ENCODE measurements at places on chromosomes 13 and 19.

DNA sequence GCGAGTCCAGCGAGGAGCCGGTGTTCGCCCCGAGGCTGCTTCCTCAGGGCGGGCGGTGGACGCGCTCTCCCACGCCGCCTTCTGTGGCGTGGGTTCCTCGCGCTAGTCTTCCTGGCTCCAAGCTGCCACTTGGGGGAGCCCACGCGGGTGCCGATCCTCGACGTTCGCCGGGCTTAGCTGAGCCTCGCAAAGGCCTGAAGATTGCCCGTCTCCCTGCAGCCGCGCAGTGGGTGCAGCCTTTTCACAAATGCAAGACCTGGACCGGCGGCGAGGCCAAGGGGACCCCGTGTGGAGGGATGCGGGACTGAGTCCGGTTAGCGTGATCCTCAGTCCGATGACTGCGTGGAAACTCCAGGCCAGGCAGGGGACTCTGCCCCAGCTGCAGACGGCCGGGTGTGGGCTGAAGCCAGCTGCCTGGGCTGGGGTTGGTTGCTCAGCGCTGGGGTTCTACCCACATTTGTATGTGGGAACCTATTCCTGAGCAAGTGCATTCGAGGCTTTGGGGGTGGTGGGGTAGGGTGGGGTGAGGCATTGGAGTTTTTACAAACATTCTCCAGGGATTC, 16.6 kb upstream of the LRP3 start:
- no peak for DNase-seq

DNA sequence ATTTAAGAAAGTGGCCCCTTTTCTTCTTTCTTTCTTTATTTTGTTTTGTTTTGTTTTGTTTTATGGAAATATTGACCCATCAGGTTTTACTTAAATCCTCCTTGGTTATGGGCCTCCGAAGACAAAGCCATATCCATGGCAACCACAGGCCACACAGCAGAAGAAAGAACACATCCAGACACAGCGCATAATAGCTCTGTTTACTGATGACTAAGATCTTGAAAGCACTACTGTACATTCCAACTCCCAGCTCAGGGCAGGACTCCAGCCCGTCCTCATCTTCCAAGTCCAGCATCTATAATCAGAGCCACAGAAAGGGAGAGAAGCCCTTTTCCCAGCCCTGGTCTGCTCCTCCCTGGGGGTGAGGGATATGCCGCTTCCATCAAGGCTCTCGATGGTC, 84.3 kb downstream of the NUFIP1 start:
- DNase-seq: no peak

DNA sequence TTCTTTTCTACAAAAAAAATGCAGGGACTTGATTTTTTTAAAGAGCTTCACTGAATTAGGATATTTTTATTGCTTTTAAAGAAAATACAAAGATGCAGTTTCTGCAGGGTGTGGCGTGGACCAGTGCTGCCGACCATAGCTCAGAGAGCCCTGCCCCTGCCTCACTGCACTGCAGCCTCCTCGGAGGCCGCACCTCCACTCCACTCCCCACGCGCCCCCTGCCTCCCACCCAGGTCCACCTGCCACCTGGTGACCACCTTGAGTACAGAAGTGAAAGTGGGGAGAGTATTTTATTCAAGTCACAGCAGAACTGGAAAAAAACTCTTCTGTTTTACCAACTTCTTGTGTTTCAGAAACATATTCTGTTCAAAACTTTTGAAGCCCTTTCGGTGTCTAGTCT, 7.9 kb upstream of the F7 start:
- no peak for DNase-seq

DNA sequence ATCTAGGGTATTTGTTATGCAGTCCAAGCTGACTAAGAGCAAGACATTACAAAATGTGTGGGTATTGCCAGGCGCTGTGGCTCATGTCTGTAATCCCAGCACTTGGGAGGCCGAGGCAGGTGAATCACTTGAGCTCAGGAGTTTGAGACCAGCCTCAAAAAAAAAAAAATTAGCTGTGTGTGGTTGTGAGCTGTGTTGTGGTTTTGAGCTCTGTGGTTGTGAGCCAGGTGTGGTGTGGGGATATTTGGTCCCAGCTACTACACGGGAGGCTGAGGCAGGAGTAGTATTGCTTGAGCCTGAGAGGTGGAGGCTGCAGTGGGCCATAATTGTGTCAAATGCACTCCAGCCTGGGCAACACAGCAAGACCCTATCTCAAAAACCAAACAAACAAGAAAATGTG, 5.6 kb upstream of the KEAP1 start:
- DNase-seq: no peak

GRCh38 chr19:16016226-16017137, 59.8 kb upstream of the TPM4 start:
- no peak for DNase-seq

- DNase-seq: no peak
Observed at GRCh38 chr13:90008707-90009149, 1338.8 kb upstream of the MIR17HG start.

GRCh38 chr13:41811588-41812021, 149.3 kb downstream of the VWA8 start:
- no peak for DNase-seq

DNA sequence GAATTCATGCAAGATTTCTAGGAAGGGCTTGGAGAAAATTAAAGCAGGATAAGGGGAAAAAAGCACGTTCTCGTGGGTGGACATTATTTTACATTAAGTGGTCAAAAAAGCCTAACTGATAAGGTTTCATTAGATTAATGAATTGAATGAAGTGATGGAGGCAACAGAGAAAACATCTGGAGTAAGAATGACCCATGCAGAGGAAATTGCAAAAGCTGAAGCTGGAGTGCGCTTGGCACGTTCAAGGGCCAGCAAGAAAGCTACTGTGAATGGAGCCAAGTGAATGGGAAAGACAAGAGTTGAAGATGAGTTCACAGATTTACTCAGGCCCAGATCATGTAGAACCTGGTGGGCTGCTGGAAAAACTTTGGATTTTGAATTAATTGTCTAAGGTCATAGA, 777.9 kb downstream of the DACH1 start:
- DNase-seq: no peak

GRCh38 chr13:72469906-72470305, 257.5 kb downstream of the MZT1 start:
- no peak for DNase-seq

DNA sequence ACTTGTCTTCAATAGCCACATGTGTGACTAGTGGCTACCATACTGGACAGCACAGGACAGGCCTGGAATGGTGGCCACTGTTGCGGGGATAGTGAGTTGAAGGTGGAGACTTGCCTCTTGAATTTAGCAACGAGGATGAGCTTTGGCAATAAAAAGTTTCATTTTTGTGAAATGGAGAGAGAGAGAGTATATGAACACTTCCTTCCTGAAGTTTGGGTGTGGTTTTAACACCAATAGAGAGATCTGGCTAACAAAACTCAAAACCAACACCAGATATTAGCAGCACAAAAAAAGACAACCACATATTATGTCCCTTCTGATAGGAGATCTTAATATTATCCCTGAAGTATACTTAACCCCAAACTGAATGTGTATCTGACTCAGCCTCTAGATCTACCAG, 6.3 kb upstream of the LRFN3 start:
- DNase-seq: no peak

GRCh38 chr19:1967087-1967608, 26.2 kb downstream of the CSNK1G2 start:
- no peak for DNase-seq

DNA sequence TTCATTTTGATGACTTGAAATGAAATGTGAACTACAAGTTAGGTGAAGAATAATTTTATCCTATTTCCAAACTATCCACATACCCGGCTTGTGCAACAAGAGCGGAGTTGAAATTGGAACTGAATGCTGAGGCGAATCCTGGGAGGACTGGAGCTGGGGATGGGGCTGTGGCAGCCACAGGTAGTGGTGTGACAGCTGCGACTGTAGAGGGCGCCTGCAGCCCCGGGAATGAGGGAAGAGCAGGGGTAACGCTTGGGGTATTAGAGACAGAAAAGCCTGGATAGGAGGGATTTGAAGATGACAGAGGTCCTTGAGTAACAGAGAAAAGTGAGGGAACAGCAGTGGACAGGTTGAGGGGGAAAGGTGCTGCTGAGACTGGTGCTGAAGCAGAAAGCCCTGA, 22.0 kb upstream of the STOML3 start:
- DNase-seq: no peak

DNA sequence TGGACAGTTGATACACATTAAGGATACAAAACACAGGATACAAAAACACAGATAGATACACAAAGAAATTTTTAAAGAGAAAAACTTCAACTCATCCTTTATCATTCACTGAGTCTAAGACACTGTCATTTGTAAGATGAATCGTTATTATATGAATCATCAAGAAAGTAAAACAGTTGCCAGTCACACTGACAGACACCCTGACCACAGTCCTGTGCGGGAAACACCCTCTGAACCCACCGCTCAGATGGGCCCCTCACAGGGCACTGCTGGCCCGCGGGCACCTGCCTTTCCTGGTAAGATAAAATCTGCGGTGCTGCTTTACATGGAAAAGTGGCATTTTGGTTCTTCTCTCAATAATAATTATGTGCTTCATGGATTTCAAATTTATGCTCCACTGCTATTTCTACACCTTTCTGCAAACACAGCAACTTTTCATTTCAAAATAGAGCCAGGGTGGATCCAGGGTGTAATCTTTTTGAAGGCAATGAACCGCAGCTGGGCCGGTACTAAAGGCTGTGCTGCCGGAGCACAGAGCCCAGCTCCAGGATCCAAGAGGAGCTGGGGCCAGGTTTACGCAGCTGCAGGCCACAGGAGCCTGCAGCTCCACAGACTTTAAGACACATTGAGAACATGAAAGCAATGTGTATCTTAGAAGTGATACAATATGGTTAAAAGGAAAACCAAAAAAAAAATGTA, 76.8 kb downstream of the TUBGCP3 start:
- no peak for DNase-seq
